CD4-positive, alpha-beta T cell (primary cell): ENCODE measurements at places on chromosomes 11 and 22.

GRCh38 chr22:28346308-28346707 lies 333.3 kb downstream of the TTC28 start:
- DNase-seq, result no peak

DNA sequence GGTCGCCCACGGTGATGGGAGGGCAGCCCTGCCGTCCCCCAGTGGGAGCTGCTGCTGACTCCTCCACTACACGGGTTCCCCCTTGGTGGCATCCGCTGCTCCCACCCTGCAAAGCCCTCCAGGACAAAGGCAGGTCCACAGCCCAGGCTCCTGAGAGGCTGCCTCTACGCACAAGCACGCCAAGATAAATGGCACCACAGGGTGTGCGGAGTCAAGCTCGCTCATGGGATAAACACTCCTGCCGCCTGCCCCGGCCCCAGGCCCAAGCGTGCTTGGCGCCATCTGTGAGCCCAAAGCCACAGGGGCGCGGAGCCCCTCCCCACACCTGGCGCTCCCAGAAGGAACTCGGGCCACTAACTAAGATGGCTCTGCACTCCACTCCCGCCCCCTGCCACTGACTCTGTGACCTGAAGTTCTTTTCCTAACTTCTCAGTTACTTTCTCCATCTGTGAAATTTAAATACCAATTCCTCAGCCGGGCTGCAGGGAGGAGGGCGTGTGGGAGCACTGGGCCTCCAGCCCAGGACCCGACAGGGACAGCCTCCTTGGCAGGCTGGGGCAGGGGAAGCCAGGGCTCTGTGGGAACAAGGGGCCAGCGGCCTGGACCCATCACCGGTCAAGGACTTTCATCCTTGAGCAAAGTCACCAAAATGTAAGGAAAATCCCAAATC lies 14.9 kb downstream of the EHD1 start:
- DNase-seq, result no peak

GRCh38 chr11:2592559-2593392 lies 107.0 kb downstream of the KCNQ1OT1 start:
- DNase-seq, result no peak

DNA sequence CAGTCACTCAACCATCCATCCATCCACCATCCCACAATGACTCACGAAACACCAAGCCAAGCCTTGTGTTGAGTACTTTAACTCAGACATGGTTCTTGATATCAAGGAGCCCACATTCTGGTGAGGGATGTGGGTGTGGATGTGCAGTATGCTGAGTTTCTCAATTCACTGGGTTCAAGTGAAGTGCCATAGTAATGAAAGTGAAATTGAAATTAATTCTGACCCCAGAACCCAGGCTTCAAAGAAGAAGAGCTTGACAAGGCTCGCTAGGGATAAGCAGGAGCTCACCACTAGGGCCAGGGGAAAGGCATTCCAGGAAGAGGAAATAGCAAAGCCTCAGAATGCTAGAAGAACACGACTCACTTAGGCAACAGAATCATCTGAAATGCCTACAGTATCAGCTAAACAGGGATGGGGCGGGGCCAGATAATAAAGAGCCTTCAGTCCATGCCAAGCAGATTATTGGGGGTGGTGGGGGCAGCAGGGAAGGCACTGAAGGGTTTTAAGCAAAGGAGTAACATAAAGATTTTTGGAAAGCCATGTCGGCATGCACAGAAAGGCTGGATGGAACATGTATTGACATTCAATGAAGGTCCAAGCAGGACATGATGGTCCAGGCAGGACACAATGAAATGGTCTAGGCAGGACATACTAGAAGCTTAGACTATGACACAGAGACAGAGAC lies 37.2 kb downstream of the RTL6 start:
- DNase-seq, result no peak

- DNase-seq, result no peak
These were observed 56.2 kb upstream of the SC5D start for GRCh38 chr11:121236115-121237001.

DNA sequence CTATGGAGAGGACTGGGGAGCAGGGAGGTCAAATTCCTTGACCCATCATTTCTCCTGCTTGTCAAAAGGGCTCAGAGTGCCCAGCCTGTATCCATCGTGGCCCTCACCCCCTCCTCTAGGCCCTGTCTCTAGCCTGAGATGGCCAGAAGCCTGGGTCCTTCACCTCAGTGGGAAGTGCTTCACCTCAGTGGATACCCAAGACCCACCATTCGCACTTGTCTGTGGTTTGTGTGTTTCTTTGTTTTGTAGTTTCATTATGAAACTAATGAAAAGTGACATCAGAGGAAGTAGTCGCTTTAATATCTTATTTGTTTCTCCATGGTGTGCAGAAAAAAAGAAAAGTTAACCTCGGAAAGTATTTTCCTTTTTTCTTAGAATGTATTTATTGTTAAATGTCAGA lies 194.0 kb upstream of the CADM1 start:
- DNase-seq, result no peak

DNA sequence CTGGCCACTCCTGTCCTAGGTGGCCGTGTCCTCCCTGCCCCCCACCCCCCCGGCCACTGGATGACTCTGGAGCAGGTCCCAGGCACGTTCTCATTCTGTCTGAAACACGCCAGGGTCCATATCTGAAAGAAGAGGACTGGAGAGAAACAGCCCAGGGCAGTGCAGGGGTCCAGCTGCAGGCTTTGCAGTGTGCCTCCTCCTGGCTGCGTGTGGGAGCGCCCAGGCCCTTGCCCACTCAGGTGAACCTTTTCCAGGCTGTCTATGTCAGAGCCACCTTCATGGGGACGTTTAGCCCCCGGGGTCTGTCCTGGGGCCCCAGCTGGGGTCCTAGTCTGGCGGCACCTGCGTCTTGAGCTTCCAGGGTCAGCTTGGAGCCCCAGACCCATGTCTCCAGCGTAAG lies 15.6 kb downstream of the GRAMD4 start:
- DNase-seq, result no peak

DNA sequence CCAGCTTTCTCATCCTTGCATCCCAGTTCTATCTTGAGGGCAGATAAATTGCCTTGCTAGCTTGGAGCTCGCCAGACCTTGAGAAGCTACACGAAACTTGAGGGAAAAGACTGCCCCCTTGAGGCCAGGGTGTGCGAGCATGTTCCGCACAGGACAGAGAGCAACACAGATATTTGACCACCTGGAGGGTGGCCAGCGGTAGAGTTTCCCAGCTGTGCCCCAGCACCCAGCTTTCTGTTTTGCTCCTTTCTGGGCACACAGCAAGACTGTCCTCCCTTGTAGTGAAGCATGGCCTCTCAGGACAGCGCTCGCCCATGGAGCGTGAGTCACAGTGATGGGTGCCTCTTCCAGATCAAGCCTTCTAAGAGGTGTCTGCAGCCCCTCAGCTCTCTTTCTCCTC lies 23.5 kb downstream of the SPATA19 start:
- no peak for DNase-seq

- no peak for DNase-seq
These were observed 51.7 kb downstream of the GAB4 start for GRCh38 chr22:16956290-16956689.

DNA sequence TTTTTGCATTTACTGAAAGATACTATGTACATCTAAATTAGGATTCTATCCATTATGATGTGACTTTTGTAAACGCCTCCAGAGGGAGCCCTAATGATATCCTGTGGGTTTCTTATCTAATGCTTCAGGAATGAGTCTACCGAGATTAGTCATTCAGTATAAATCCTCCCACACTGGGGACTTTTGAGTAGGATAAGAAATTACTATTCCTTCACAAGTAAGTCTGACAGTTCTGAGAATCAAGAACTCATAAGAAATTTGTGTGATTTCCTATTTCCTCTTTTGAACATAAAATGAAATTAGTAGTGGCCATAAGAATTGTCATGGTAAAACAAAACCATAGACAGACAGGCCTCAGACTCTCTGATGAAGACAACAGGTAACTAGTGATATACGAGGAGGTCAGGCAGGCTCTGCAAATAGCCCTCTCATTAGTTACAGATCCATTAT lies 10.0 kb upstream of the OR5M1 start:
- DNase-seq, result no peak

DNA sequence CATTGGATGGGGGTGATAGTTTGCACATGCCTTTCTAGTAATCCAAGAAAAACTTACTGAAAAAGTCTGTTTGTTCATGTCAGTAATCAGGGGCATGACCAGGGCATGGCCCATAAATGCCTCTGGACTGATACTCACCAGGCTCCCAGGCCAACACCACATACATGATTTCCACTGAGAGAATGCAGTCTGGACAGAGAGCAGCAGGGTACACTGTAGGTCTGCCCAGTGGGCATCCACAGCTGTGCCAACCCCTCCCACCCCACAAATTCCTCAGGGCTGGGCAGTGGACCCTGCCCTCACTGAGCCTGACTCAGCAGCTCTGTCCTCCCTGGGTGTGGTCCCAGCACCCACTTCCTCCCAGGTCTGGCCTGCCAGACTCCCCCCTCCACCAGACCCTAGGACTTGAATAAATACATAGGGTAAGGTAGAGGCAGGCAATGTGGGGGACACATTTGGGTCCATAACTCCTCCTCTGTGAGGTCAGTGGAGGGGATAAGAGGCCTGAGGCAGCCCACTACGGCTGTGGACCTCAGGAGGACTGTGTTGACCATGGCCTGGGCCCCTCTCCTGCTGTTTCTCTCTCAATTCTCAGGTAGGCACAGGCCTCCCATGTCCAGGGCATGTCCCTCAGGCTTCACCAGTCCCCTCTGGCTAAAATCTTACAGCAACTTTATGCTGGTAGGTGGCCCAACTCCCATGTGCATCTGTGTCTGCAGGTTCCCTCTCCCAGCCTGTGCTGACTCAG lies 92.2 kb upstream of the TOP3B start:
- DNase-seq, result no peak

DNA sequence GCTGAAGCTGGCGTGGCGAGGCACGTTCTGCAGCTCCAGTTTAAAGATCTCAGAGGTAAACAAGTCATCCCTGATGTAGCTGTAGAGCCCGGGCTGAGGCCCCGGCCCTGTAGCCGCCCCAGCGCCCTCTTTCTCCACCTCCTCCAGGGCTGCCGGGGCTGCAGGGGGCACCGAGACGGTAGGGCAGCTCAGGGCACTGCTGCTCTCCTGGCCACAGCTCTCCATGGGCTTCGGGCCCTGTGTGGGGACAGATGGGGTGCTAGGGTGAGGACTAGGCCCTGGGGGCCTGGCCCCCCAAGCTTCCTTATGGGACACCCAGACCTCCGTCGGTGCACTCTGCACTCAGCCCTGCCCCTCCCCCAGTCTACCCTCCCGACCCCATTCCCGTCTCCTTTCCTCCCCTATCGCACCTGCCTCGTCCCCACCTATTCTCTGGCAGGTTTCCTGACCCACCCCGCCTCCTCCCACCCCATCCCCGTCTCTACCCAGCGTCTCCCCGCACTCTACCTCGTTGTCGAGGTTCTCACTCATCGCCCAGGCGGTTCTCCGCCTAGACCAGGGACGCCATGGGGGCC lies 559 bp downstream of the RANBP1 start:
- DNase-seq, result no peak

DNA sequence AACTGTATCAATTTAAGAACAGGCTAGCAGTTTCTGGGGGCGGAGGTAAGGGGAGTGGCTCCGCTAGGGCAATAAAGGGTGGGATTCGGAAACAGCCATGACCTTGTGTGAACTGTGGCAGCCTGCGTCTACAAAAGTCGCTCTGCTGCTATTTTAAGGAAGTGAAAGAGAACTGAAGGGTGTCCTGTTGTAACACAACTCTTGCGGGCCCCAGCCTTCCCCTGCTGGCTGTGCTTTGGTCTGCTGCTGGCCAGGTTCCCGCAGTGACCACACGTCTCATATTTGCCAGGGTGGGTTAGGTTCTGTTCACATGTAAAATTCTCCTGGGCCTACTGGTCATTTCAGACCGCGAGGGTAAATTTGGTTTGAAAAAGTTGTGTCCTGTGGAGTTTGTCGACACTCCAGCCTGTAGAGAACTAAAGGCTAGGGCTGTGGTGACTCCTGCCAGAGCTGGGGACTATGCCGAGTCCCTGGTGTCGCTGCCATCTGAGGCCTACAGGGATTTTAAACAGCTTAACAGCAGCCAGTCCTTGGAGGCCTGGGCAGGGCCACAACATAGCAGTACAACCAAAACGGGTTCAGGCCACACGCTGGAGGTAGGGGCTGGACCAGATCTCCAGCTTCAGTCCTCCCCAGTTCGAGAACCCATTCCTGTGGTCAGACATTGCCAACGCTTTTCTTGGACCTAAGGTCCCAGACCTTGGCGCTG lies 1.1 kb upstream of the PPFIBP2 start:
- no peak for DNase-seq

GRCh38 chr11:488062-488461 lies 19.0 kb downstream of the RNH1 start:
- DNase-seq, result no peak

DNA sequence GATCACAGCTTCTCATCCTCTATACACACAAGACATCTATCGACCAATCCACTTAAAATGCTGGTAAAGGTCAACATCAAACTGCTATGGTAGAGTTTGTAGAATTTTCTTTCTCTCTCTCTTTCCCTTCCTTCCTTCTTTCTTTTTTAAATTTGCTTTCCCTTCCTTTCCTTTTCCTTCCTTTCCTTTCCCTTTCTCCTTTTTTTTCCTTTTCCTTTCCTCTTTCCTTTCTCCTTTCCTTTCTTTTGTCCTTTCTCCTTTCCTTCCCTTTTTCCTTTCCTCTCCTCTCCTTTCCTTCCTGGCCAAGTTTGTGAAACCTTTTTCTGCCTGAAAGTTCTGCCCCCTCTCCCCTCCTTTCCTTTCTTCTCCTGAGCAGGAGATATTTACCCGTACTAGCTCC lies 3.1 kb downstream of the C11orf97 start:
- DNase-seq, result no peak

DNA sequence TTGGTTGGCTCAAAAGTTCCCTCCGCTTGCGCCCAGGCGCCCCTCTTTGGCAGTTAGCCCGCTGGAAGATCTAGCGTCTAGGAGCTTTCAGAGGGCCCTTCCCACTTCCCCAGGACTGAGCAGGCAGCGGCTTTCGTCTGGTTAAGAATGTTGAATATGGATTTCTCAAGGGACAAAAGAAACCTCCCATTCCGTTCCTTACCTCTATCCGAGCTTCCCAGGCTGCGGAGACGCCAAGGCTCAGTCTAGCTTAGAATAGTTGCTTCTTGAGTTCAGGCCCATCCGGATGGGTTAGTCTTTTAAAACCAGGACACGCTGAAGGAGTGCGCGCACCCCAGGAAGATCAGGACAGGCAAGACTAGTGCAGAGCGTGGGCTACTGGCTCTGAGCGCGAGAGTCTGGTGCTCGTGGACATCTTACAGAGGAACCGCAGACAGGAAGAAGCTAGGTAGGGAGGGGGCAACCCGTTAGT lies 1.6 kb downstream of the NELL1 start:
- DNase-seq, result no peak

DNA sequence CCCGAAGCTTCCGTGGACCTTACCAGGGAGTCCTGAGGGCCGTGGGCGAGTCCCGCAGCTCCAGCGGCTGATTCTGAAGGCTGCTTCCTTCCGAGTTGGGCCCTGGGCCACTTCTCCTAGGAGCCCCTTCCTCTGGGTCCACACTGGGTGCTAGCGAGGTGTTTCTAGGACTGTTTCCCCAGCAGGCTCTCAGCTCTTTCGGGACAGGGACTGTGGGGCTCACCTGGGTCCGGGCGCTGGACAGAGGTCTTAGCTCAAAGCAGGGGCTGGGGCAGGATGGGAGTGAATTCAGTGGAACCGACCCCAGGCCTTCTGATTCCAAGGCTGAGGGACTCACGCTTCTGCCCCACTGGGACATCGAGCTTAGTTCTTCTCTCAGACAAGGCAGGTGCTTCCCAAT lies 29.3 kb upstream of the CSNK1E start:
- DNase-seq, result no peak
